ENCODE measurements at places on chromosomes 5 and 9. TPM values are rescaled to one million over a fixed set of nuclear protein-coding genes. Genes with fewer than 3 reads are reported as not detected.

Gene ADCY2
- total RNA-seq, result not detected

Gene ADGRD2
- not detected for total RNA-seq

Gene FAM120AOS
- total RNA-seq, result 51.7 TPM

Gene AHRR
- total RNA-seq, result 2.6 TPM

Gene GPR151
- not detected for total RNA-seq

Gene CEL
- 0.74 TPM for total RNA-seq

Gene SLC25A2
- total RNA-seq, result not detected

Gene PHYHD1
- not detected for total RNA-seq

Gene ANKDD1B
- not detected for total RNA-seq

Gene RNF224
- total RNA-seq, result not detected

Gene DROSHA
- total RNA-seq, result 38.0 TPM

Gene PPP2R2B
- 0.12 TPM for total RNA-seq

Gene RUFY1
- total RNA-seq, result 31.0 TPM

Gene PCDHA1
- 0.20 TPM for total RNA-seq

Gene OR1Q1
- total RNA-seq, result not detected

Gene THOC3
- total RNA-seq, result 56.7 TPM

Gene ADAMTS16
- 1.1 TPM for total RNA-seq

Gene RLN2
- 0.24 TPM for total RNA-seq

Gene OMD
- not detected for total RNA-seq

Gene PLAA
- 32.0 TPM for total RNA-seq

Gene RABGAP1
- total RNA-seq, result 15.4 TPM

Gene CCDC180
- total RNA-seq, result 0.57 TPM

Gene PARP8
- 0.16 TPM for total RNA-seq

Gene EMB
- total RNA-seq, result 2.4 TPM

Gene OGN
- not detected for total RNA-seq

Gene NMUR2
- total RNA-seq, result 0.14 TPM

Gene PCDHA11
- 0.08 TPM for total RNA-seq

Gene GPX3
- total RNA-seq, result 18.4 TPM

Gene KCNT1
- not detected for total RNA-seq

Gene PCDHGB5
- 2.1 TPM for total RNA-seq

Gene CNTNAP3B
- 15.9 TPM for total RNA-seq

Gene PKD2L2
- not detected for total RNA-seq

Gene B4GALT1
- total RNA-seq, result 122 TPM

Gene NRARP
- total RNA-seq, result 3.9 TPM

Gene ARSI
- total RNA-seq, result 43.8 TPM

Gene ORM2
- not detected for total RNA-seq

Gene LCN1
- not detected for total RNA-seq

Gene LTC4S
- not detected for total RNA-seq

Gene PCDHB16
- 0.30 TPM for total RNA-seq

Gene RNF44
- total RNA-seq, result 32.0 TPM

Gene CDKN2A
- total RNA-seq, result not detected

Gene IGFBPL1
- total RNA-seq, result 2.9 TPM

Gene FABP6
- 0.87 TPM for total RNA-seq

Gene PCDHGB6
- 0.09 TPM for total RNA-seq

Gene PCDHB8
- total RNA-seq, result 0.25 TPM

Gene ERAP2
- 1.3 TPM for total RNA-seq

Gene BAAT
- total RNA-seq, result 0.43 TPM

Gene OCLN
- 11.7 TPM for total RNA-seq

Gene CAMK2A
- total RNA-seq, result 0.91 TPM

Gene TAF11L10
- not detected for total RNA-seq

Gene KIAA0825
- total RNA-seq, result 0.35 TPM

Gene SHISAL2B
- not detected for total RNA-seq

Gene PCDHB12
- not detected for total RNA-seq
